ENCODE measurements at places on chromosomes 2 and 18.

- H3K4me1 ChIP-seq = peaks cover 14% of the 10 kb centered on the region
- H3K36me3 ChIP-seq = no peaks in the 10 kb centered on the region
- H3K4me3 ChIP-seq = no peak overlapping the region
- H3K27me3 ChIP-seq = no peaks in the 10 kb centered on the region
Observed at GRCh38 chr2:201203916-201204654, 21.1 kb downstream of the CASP10 start.

DNA sequence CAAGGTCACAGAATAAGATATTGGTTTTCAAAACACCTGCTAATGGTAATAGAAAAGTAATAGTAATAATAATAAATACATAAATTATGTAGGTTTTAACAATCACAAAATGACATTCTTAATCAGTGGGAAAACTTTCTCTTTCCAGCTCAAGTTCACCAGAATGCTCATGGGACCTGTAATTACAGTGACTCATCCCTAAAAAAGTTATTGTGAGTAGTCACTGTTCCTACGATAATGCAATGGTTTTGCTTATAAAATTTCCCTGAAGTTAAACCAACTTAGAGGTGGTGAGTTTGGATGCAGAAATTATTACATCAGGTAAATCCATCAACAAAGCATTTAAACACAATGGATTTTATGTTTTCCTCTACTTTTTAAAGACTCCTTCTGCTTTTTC lies 502.3 kb downstream of the PID1 start:
- H3K36me3 ChIP-seq = no peaks in the 10 kb centered on the region
- no peak overlapping the region for H3K27ac ChIP-seq
- H3K4me3 ChIP-seq = no peak overlapping the region

GRCh38 chr2:43027097-43027873 lies 199.1 kb downstream of the ZFP36L2 start:
- H3K36me3 ChIP-seq = no peaks in the 10 kb centered on the region
- H3K4me3 ChIP-seq = no peak overlapping the region
- no peaks in the 10 kb centered on the region for H3K27me3 ChIP-seq
- no peaks in the 10 kb centered on the region for H3K4me1 ChIP-seq

GRCh38 chr2:239727182-239727775 lies 297.9 kb downstream of the NDUFA10 start:
- no peaks in the 10 kb centered on the region for H3K4me1 ChIP-seq
- no peak overlapping the region for H3K4me3 ChIP-seq
- H3K27ac ChIP-seq = no peak overlapping the region
- no peaks in the 10 kb centered on the region for H3K27me3 ChIP-seq

GRCh38 chr2:36701918-36702317 lies 5.4 kb downstream of the VIT start:
- no peaks in the 10 kb centered on the region for H3K4me1 ChIP-seq
- no peaks in the 10 kb centered on the region for H3K36me3 ChIP-seq
- no peak overlapping the region for H3K4me3 ChIP-seq
- no peak for ATAC-seq
- no peaks in the 10 kb centered on the region for H3K27me3 ChIP-seq
- no peak overlapping the region for H3K27ac ChIP-seq

GRCh38 chr18:63083020-63083531 lies 236.5 kb downstream of the BCL2 start:
- no peak overlapping the region for H3K27ac ChIP-seq
- H3K4me1 ChIP-seq = no peaks in the 10 kb centered on the region
- H3K4me3 ChIP-seq = no peak overlapping the region
- ATAC-seq = no peak

GRCh38 chr2:175445281-175445680 lies 263.8 kb upstream of the ATP5MC3 start:
- no peak for ATAC-seq

- no peak overlapping the region for H3K27ac ChIP-seq
- H3K36me3 ChIP-seq = no peaks in the 10 kb centered on the region
- no peak overlapping the region for H3K4me3 ChIP-seq
- no peaks in the 10 kb centered on the region for H3K4me1 ChIP-seq
- no peak for ATAC-seq
Observed at GRCh38 chr2:230972046-230972445, 23.9 kb upstream of the SPATA3 start.

DNA sequence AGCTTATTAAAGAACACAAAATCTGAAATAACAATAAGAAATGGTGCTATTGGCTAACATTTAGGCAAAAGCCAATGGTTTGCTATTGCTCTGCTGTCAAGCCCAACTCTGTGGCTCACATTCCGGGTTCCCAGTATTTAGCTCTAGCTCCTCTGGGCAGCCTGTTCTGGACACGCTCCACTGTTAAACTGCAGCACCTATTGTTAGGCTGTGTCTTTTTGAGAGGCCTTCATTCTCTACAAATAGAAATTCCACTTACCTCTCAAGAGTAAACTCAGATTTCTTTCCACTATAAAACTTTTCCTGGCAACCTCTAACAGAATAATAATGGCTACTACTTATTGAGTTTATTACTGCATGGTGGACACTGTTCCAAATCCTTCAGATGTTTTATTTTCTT lies 3.7 kb upstream of the KLHL14 start:
- no peaks in the 10 kb centered on the region for H3K36me3 ChIP-seq
- no peak overlapping the region for H3K27ac ChIP-seq
- no peak overlapping the region for H3K4me3 ChIP-seq
- peaks cover 18% of the 10 kb centered on the region for H3K27me3 ChIP-seq
- H3K4me1 ChIP-seq = peaks cover 2% of the 10 kb centered on the region
- ATAC-seq = no peak

DNA sequence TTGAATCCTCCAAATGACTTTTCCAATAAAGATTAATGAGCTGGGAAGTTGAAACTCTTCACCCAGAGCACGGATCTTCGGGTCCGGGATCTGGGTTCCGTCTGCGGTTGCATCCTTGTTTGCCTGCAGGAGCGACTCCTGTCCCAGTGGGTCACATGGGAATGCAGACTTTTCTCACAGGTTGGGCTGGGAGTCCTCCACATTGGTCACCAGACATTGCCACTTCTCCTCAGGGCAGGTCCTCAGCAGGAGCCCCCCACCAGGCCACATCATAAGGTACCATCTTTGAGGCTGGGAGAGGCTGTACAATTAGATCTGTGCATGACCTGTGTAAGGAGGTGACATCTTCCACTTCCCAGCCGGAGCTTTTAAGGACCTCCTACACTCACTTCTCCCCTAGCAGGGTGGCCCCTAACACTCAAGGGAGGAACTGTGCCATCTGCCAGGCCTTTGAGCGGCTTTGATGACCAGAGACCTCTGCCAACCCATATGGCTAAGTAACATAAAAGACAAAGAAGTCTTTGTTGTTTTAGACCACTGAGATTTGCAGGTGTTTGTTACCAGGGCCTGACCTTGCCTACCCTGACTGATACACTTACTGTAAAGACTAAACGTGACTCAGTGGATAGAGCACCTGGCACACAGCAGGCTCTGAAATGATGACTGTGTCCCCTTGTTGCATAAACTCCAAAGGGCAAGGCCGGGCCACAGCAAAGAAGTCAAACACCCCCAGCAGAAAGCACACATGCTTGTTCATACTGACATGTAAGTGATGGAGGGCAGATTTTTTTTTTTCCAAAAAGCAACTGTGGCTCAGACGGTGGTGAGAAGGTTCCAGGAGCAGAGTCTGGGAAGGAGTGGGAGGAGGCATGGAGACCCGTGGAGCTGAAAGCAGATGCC lies 7.9 kb upstream of the TEX51 start:
- no peak for ATAC-seq
- H3K4me1 ChIP-seq = peaks cover 11% of the 10 kb centered on the region
- peaks cover 17% of the 10 kb centered on the region for H3K27me3 ChIP-seq
- H3K4me3 ChIP-seq = no peak overlapping the region
- no peak overlapping the region for H3K27ac ChIP-seq
- no peaks in the 10 kb centered on the region for H3K36me3 ChIP-seq

DNA sequence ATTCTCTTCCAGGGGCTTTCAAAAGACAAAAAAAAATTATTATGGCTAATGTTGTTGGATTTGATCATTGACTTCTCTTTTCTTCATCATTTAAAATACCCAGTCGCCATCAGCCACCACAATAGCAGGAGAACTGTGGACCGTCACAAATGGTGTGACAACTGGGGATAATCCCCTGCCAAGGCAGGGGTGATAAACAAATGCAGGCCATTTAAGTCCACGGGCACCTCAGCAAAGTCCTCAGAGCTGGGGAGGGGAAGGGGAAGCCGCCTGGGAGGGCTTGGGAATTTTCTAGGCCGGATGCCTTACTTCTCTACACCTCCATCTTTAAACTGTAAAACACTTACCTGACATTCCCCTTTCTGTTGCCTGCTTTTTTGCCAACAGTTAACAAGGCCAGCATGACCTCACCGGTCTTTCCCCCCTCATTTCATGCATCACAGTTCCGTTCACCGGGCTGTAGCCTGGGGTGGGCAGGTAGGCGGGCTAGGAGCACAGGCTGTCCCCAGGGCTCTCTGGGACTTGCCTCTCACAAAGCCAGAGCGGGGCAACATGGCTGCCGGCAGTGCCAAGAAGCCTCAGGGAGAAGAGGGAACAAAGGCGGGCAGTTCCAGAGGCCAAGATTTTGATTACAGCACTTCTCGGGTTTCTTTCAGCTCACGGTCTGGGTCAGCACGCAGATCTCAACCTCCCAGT lies 820.4 kb downstream of the BCL11A start:
- H3K4me1 ChIP-seq = no peaks in the 10 kb centered on the region
- no peak overlapping the region for H3K27ac ChIP-seq
- no peak overlapping the region for H3K4me3 ChIP-seq
- no peak for ATAC-seq
- H3K36me3 ChIP-seq = no peaks in the 10 kb centered on the region

DNA sequence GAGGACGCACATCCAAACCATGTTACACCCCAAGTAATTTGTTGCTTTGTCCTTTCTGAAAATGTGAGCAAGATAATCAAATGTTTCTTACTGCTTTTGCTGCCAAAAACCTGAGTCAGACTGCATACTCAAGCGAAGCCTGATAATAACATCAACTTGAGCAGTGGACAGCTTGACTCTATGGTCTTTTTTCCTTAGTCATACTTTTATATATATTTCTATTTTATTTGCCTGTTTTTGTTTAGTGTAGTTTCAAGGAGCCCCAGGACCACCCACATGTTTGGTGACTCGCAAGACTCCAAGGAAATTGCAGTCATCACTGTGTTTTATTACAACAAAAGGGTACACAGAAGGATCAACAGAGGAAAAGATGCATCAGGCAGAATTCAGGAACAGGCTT lies 688.4 kb upstream of the PIK3C3 start:
- H3K27ac ChIP-seq = no peak overlapping the region
- H3K4me3 ChIP-seq = no peak overlapping the region
